ENCODE measurements at places on chromosomes 6 and 20. TPM values are rescaled to one million over a fixed set of nuclear protein-coding genes. Genes with fewer than 3 reads are reported as not detected.

GRCh38 chr6:157596461-157596860 lies 215.5 kb downstream of the ZDHHC14 start:
- no peak for DNase-seq

- no peak for DNase-seq
Observed at GRCh38 chr6:63998991-63999390, 363.4 kb downstream of the PHF3 start.

DNA sequence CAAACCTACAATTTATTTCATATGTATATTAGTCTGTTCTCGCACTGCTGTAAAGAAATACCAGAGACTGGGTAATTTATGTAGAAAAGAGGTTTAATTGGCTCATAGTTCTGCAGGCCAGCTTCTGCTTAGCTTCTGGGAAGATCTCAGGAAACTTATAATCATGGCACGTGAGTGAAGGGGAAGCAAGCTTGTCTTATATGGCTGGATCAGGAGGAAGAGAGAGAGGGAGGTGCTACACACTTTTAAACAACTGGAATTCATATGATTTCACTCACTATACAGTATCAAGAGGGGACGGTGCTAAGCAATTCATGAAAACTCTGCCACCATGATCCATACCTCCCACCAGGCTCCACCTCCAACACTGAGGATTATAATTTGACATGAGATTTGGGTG lies 29.9 kb downstream of the PHACTR2 start:
- DNase-seq = no peak

DNA sequence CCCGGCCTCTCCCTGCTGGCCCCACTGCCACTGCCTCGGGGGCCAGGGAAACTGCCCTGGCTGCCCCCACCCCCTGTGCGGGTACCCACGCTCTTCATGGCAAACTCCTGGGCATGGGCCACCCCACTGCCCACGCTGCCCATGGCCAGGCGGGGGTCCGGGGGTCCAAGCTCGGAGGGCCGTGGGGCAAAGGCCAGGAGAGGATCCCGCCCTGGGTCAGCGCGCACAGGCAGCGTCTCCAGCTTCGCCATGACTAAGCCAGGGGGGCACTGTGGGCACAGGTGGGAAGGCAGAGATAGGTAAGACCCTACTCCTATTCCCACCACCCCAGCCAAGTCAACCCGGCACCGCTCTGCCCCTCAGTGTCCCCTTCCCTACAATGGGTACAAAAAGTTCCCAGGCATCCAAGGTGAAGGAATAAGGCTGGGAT lies 6.4 kb downstream of the LZTS3 start:
- DNase-seq = no peak

GRCh38 chr6:108610270-108610839 lies 49.6 kb downstream of the FOXO3 start:
- DNase-seq = no peak

- peak; percentile 81 for DNase-seq
Observed at GRCh38 chr6:163984124-163984936, 569.8 kb downstream of the QKI start.

DNA sequence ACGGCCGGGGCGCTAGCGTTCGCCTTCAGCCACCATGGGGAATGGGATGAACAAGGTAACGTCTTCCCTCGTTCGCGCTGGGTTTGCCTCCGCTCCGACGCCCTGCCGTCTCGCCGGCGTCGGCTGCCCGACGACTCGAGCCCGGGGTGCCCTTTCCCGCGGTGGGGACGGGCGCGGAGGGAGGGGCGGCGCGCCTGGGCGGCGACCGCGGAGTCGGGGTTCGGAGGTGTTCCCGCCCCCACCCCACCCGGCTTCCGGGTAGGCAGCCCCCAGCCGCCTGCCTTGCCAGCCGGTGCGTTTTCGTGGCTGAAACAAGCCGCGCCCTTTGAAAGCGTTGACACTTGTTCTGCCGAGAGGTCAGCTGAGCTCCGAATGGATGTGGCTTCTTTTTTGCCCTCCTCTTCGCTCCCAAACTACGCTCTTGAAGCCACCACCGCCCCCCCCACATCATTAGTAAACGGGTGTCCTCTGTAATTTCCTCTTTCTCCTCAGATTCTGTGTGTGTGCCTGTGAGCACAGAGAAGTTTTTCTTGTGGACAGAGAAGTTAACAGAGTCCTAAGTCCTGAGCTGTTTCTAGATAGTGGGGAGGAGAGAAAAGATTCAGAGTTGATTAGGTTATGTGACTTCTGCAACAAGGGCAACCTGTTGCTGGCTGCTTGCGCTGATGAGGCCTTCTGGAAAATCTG lies 362 bp downstream of the DUSP22 start:
- DNase-seq = peak; percentile 81

DNA sequence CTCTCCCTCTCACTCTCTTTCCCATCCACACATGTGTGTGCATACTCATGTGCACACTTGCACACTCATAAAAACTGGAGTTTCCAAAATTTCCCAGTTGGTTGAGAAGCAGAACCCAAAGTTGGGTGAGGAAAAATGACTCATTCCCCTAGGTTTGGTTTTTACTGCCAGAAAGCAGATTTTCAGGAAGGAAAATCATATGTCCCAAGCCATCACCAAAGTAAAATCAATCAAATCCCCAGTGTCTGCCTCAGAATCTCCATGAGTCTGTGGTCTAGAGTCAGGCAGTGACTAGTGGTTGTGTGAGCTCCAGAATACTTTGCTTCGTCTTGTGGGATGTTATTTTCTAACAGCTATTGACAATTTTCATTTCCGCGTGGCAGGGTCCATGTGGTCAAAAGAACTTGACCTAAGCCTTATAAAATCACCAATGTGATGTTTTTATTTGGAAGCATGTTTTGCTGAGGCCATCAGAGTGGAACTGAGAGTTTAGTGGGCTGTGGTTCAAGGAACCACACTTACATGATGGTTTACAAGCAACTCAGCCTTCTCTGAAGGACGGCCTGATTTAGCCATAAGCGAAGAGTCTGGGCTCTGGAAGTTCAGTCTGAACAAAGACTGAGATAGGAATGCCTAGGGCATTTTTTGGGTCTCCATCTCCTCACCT lies 81.9 kb upstream of the CCN6 start:
- no peak for DNase-seq

DNA sequence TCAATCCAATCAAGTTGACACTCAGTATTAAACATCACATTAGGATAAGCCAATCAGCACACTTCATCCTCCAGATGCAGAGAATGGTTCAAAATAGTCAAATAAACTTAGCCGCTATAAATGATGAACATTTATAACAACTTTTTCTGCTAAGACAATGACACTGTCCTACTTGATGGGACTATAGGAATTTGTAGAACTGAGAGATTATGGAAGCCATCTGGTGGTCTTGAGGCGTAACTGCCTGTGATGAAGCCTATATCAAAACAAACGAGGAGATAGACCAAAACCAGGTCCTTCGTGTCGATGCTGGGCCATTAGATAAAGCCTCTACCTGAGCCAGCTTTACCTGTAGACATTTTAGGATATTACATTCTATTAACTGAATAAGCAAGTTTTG lies 631.1 kb downstream of the COL12A1 start:
- DNase-seq = peak; percentile 32

- DNase-seq = no peak
Observed at GRCh38 chr6:28377879-28378278, 21.7 kb downstream of the ZSCAN12 start.

DNA sequence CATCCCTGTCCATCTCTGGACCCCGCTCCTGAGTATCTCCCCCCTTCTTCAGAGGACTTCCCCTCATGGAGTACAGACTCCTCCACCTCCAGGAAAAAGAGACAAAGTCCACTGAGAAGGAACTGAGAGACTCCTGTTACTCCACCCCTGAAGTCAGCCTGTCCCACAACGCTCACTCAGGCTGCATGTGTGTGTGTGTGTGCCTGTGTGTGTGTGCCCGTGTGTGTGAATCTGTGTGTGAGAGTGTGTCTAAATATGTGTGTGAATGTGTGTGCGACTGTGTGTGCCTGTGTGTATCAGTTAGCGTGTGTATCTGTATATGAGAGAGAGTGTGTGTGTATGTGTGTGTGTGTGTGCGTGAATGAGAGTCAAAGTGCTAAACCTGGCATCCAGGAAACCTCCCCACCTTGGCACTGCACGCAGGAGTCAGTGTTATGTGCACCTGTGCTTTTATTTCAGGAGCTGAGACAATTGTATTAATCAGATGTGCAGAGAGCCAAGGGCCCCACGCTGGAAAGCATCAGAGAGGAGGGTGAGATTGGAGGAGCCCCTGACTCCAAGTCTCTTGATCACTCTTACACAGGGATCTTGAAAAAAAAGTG lies 39.0 kb downstream of the HLA-A start:
- no peak for DNase-seq

GRCh38 chr6:139474145-139475108 lies 100.0 kb upstream of the CITED2 start:
- DNase-seq = peak; percentile 39

GRCh38 chr6:46207174-46207573 lies 36.4 kb upstream of the ENPP5 start:
- no peak for DNase-seq

DNA sequence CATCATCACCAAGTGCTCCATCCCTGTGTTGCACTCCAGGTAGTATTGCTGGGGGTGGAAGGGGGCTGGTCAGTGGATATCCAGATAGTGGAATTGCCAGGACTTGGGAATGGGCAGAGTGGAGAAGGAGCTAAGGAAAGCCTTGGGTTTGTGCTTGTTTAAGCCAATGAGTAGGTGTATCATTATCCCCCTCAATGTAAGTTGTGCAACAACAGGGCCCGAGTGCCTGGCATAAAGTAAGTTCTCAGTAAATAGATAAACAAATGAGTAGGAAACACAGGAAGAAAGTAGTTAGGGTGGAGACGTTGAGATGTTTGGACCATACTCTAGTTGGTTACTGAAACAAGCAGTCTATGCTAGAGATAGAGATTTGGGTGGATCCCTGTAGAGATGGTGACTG lies 9.8 kb downstream of the CCND3 start:
- DNase-seq = no peak

DNA sequence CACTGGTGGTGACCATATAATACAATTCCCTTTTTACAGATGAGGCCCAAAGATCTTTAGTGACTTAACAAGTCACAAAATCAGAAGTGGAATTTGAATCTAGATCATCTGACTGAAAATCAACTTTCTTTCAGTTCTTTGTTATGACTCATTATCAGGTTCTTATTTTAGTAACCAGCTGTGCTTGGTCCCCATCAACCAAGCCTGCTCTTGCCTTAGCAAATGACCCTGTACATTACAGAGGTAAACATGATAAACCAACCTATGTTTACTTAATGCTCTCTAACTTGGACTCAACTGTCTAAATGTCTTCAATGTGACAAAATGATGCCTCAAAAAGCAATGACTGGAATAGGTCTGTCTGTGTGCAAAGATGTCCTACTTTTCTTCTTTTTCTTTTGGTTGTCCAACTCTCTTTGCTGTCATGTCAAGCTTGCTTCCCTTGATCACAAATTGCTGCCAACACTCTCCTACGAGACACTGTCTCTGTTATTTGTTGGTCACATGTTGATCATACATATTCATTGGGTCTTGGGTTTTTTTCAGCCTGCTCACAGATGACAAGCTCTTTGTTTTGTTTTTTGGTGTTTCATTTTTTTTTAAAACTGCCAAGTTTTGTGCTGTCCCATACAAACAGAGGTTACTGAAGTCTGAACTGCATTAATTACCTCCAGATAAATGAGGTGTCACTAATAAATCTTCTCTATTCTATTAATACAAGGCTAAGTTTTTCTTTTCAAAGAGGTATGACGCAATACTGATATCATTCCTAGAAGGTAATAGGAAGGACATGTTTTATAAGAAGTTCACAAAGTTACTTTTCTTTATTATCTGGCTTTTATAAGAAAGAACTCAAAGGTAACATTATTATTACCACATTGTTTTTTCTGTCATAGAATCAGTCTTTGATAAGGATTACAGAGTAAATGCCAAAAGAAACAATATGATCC lies 62.2 kb upstream of the PLN start:
- no peak for DNase-seq

DNA sequence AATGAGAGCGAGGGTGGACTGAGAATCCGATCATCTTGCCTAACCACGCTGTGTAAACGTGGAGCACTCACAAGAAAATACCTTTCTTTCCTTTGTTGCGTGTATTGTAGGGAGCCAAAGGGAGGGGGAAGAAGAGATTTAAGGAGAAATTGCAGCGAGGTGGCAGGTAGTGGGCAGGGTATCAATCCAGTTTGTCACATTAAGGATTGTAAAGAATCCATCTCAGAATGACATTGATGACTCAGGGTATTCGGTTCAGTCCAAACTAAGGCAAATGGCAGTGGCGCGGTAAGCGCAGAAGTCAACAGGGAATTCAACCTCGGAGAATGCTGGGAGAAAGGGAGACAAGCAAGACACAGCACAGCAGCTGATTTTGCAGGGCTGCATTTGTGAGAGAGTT lies 146.2 kb downstream of the ID4 start:
- DNase-seq = no peak

DNA sequence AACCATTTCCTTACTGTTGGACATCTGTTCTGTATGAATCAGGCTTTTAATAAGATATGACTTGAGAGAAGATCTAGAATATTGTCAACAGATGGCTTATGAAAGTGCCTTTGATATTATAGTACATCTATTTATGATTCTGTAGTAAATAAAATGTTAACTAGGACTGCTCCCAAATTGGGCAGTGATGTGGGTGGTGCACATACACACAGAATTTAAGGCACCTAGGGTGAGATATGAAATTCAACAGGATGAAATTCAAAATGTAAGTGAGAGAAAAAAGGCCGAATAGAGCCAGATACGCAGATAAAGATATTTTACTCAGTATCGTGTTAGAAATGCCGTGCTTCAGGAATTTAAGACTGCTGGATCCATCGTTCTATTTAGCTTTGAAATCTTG lies 26.3 kb downstream of the FAM50B start:
- no peak for DNase-seq

DNA sequence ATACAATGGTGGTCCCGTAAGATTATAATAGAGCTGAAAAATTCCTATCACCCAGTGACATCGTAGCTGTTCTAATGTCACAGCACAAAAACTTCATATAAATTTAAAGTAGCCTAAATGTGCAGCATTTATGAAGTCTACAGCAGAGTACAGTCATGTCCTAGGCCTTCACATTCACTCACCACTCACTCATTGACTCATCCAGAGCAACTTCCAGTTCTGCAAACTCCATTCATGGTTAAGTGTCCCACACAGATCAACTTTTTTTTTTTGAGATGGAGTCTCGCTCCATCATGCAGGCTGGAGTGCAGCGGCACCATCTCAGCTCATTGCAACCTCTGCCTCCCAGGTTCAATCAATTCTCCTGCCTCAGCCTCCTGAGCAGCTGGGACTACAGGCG lies 20.9 kb upstream of the KCNG1 start:
- DNase-seq = no peak

GRCh38 chr20:18587665-18588573 lies at the start of gene DTD1:
Gene DTD1 (plus strand): TSS chr20:18588054. CDS start chr20:18588073, 19 bp downstream.
- peak; percentile 88 for DNase-seq

DNA sequence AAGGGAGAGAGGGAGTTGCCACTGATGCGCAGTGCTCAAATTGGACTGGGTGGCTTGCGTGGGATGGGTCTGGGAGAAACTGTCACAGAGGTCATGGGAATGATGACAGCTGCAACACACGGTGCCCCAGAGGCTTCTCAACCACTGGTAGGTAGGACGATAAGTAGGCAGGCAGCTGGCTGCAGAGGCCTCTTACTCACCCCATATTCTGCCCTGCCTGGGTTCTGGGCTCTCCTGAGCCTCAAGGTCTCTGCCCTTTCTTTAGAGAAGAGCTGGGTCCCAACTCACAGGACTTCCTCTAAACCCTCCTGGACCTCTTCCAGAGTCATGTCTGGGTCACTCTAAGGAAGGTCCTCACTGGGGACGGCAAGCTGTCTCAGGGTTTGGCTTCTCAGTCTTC lies 37.2 kb upstream of the RNF24 start:
- DNase-seq = no peak

Gene GRM1
- under 0.01 TPM for total RNA-seq

Gene KHDC3L
- total RNA-seq = not detected

Gene SIRPB1
- total RNA-seq = 1.9 TPM

Gene ESR1
- total RNA-seq = 1.9 TPM

Gene POPDC3
- not detected for total RNA-seq

Gene TRDN
- not detected for total RNA-seq

Gene SLPI
- not detected for total RNA-seq

Gene SCGN
- not detected for total RNA-seq
